ENCODE measurements at places on chromosomes 5 and 9.
A peak's percentile ranks its signal among the peaks of the same experiment; 100 is the strongest.

- no peak for DNase-seq
Observed at GRCh38 chr5:124289641-124290311, 456.7 kb downstream of the ZNF608 start.

GRCh38 chr9:109481856-109482255 lies 16.3 kb downstream of the PTPN3 start:
- DNase-seq = no peak

- no peak for DNase-seq
Observed at GRCh38 chr5:108025957-108026356, 355.2 kb upstream of the EFNA5 start.

GRCh38 chr9:108972186-108972585 lies 38.0 kb downstream of the ABITRAM start:
- no peak for DNase-seq

- DNase-seq = no peak
Observed at GRCh38 chr9:88978034-88978433, 13.2 kb upstream of the S1PR3 start.

GRCh38 chr5:158545949-158546530 lies 553.7 kb downstream of the EBF1 start:
- no peak for DNase-seq

GRCh38 chr5:142133330-142134206 lies 25.0 kb downstream of the NDFIP1 start:
- DNase-seq = no peak

DNA sequence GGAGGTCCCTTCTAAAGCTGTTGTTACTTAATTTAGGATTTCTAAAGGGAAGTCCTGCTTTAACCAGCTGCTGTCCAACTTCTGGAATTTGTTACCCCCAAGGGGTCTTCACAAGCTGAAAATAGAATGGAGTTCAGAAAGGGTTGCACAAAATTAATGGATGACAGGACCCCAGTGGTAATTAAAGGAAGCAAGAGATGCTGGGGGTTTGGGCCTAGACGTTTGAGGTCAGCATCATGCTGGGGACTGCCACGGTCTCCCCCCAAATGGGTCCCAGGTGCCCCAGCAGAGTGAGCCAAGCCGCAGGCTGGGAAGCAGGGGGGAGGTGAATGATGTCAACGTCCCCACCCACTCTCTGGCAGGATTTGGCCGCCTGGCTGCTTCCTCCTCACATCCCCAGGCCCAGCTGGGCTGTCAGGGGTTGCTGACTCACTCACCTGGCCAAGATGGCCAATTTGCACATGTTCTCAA lies 97.5 kb upstream of the ARAP3 start:
- DNase-seq = no peak

- DNase-seq = no peak
Observed at GRCh38 chr9:134010310-134011173, 14.7 kb upstream of the BRD3OS start.

DNA sequence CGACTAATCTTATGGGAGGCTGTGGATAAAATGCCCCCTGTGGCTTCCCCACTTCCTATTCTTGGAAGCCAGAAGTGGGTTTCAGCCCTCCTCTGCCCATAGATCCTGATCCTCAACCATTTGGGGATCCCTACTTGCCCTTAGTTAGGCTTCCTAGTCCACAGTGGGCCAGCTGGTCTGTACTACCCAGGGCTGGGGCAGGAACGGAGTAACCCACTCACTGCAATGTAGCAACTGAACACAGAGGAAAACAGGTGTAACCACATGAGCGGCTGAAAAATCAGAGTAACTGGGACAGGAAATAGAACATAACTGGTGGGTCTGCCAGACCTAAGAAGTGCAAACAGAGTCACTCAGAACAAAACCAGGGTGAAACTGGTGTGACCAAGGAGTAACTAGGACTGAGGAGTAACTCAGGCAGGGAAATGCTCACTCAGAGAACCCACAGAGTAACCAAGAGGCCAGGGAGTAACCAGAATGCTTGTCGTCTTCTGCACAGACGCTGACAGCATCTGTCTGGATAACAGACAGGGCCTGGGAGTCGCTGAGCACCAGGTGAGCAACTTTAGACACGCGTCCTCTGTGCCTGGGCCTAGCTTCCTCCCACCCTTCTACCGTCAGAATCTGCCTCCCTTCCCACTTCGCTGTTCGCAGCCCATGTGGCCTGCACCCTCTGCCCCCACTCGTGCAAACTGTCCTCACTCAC lies 1.0 kb downstream of the AQP3 start:
- peak; percentile 19 for DNase-seq

DNA sequence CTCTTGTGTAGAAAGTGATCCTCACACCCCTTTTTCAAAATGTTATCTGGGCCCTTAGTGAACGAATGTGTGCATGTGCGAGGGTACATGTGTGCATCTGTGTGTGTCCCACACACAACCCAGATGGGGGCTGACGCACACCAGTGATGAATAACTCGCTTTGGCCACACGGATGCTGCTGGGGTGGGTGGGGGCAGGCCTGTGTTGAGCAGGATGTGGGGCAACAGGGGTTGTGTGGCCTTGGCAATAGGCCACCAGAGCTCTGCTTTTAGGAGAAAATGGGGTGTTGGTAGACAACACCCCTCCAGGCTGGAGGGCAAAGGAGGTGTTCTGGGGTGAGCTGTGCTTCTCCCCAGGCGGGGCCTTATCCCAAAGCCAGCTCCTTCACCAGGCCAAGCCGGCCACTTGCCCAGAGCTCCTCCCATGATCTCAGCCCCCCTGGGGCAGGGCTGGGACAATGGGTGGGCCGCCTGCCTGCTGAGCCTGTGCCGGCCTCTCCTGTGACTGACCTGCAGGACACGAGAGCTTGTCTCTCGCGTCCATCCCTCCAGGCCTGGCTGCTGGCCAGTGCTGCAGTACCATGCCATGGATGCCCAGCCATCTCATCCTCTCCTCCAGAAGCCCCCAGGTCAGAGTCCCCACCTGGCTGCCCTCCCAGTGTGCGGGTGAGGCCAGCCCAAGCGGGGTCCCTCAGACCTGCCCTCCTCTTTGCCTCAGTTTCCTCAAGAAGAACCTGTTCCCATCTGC lies 1.7 kb downstream of the DBN1 start:
- DNase-seq = no peak

GRCh38 chr5:134053840-134054338 lies 49.1 kb upstream of the VDAC1 start:
- DNase-seq = no peak

DNA sequence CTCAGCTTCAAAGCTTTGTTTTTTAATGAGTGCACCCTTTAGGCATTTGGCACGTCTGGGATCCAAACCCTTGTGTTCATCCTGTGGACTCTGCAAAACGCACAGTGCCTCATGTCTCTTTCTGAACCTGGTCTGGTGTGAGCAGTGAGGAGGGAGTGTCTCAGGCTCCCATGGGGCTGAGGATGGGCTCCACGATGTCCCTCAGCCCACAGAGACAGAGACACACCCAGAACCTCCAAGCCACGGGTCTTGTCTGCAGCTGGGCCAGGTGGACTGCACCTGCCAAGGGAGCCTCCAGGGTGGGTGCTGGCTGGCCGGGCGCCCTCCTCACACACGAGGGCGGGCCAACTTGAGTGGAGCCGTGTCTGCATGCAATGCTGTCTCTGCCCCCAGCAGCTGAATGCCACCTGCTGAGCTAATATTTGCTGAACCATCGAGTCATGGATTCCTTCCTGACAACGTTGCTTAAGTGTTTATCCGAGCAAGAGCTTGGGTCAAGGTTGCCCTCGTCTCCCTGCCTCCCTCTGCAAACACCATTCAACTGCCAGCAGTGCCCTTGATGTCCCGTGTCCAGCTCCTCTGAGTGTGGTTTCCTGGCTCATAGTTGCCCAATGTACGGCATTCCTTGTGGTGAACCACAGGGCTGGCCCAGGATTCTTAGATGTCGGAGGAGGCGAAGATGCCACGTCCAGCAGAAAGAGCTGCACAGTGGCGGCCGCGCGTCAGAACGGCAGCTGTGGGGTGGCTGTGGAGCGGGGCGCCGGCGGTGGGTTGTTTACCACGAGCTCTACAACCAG lies 31.4 kb upstream of the LPCAT1 start:
- no peak for DNase-seq

DNA sequence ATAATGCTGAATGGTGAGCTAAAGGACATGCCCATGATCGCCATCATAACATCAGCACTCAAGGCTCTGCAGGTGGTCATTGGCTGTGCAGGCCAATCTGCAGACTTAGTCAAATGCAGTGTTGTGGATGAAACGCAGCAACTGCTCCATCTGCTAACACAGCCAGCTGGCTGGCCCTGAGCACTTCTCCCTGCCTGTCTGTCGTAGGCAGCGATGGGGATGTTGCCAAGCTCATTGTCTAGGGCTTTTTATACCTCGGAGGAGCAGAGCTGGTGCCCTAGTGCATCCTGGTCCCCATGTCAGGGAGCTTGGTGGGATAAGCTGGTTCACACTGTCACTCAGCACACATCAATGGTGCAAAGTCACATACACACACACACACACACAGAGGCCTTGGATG lies 189.4 kb downstream of the TENT4A start:
- no peak for DNase-seq

GRCh38 chr5:31335456-31335855 lies 142.0 kb downstream of the CDH6 start:
- no peak for DNase-seq

GRCh38 chr9:93292664-93293328 lies 108.9 kb downstream of the WNK2 start:
- DNase-seq = no peak

GRCh38 chr5:36078430-36078829 lies 11.7 kb upstream of the UGT3A2 start:
- DNase-seq = no peak

GRCh38 chr5:34656700-34657273 lies 659 bp downstream of the RAI14 start:
- DNase-seq = no peak

DNA sequence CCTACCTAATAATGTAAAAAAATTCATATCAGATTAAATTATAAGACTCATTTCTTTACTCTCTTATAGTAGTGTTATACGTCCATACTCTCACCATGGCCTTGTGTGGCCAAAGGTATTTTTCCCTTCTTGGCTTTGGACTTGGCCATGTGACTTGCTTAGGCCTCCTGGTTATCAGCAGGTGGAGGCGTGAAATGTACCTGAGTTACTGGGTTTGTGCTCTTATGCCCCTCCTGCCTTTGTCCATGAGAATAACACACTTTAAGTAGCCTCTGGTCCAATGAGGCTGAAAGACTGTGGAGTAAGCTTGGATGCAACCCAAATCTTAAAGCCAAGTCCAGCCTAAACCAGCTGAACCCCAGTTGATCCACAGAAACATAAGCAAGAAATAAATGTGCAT lies 68.7 kb downstream of the RETREG1 start:
- no peak for DNase-seq

GRCh38 chr5:17058438-17058837 lies 122.3 kb upstream of the MYO10 start:
- DNase-seq = no peak

DNA sequence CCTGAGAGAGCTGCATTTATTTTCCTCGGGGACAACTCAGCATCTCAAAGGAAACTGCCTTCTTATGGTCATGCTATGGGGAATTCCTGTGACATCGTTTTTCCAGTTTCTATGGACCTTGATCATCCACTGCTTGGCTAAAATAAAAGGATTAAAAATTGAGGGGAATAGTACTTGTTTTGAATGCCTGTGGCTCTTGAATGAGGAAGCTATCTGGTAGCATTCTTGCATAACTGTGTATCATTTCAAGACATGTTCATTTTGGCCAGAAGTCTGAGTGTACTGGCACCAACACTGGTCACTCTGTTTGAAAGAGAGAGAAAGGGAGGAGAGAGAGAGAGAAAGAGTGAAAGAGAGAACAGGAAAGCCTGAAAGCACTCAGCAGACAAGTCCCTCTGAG lies 116.7 kb downstream of the DOCK2 start:
- DNase-seq = no peak

DNA sequence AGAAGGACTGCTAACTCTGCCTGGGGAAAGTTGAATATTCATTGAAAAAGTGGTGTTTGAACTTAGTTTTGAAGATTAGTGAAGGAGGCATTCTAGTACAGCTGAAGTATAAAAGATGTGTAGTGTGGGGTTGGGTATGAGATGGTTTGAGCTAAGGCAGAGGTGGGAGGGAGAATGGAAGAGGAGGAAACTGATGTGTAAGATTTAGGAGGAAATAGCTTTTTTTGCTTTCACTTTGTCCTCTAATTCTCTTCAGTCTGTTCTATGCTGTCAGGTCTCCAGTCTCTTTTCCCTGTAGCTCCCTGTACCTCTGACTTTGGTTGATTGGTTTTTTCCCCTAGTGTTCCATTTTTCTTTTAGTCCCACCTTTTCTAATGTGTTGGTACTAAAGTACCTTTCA lies 9.0 kb downstream of the CREBRF start:
- no peak for DNase-seq

DNA sequence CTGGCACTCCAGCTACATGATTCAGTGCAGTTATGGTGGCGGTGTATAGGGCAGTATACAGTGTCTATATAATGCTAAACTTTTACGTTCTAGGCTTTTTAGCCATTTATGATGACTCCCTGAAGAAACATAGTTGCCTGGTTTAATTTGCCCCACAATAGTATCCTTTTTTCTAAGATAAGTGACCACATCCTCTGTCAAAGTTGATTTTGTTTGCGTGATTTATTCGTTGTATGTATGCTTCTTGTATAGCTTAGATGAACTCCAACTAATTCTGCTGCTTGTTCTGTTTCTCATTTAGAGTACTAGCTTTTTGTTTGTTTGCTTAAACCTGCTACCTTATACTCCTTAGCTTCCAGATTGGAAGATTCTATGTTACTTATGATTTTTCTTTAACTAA lies 83.6 kb downstream of the ERMP1 start:
- DNase-seq = no peak

DNA sequence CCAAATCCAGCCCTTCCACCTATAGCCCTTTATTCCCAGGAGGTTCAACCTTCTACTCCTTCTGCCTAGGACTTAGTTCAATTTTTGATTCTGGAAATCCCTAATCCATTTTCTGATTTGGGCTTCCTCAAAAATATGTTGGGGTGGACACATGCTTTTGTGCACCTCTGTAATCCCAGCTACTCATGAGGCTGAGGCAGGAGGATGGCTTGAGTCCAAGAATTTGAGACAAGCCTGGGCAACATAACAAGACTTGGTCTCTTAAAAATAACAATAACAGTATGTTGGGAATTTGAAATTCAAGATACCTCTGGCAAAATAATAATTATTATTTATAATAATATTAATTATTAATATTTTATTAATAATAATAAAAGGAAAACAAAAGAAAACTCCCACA lies 188.7 kb upstream of the TLE4 start:
- DNase-seq = no peak

- no peak for DNase-seq
Observed at GRCh38 chr5:107456281-107456715, 214.4 kb downstream of the EFNA5 start.

GRCh38 chr5:111730659-111731382 lies 26.2 kb downstream of the NREP start:
- no peak for DNase-seq

GRCh38 chr5:102623329-102624065 lies 124.7 kb upstream of the SLCO6A1 start:
- DNase-seq = no peak

DNA sequence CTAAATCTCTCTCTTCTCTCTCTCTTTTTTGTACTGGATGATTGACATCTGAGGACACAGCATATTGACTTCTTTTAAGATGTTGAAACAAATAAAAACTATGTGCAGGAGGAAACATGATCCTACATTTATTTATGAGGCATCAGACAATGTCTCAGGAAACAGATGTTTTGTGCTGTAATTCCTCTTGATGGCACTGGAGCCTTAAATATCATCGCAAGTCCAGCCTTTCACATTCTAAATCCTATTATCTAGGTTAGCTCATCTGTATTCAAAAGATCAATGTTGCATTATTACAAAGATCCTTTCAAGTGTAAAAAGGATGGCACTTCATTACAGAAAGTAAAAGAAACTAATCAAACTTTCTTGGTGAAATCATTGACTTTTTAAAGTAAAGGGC lies 63.9 kb downstream of the MAT2B start:
- DNase-seq = no peak

GRCh38 chr5:179246227-179246626 lies 99.0 kb downstream of the ADAMTS2 start:
- no peak for DNase-seq

All from stimulated activated CD4-positive, alpha-beta T cell treated with anti-CD3 and anti-CD28 coated beads, Interleukin-1b, Interleukin-23, amount 100 ng/mL, for 1 hour (primary cell).